Mucosa of descending colon (tissue), 3 donors: ENCODE measurements at places on chromosomes 13 and 19. TPM values are rescaled to one million over a fixed set of nuclear protein-coding genes. Genes with fewer than 3 reads are reported as not detected.

DNA sequence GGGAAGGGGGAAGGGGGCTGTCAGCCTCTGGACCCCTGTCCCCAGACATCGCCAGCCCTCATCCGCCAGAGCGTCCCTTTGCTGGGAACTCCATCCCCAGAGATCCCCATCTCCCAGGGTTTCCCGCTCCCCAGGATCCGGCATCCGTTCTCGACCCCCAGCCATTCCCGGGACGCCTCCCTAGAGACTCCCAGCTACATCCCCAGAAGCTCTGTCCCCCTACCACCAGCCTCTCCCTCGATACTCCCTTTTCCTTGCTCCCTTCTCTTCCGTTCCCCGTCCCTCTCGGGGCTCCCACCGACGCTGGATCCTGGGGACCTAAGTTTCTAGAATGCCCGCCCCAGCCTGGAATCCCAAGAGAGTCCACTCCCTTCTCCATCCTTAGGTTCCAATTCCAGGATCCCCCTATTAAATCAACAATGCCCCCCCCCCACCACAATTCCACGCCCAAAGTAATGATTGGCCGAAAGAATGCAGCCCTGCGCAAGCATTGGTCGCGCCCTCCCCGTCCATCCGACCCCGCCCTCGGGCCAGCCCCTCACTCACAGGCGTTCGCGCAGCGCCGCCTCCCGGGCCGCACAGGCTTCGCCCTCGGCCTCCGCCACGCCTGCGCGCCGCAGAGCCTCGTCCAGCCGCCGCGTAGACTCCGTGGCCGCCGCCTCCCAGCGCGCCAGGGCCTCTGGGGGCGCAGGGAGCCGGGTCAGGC lies 3.2 kb downstream of the CCDC194 start:
- DNase-seq = peak; percentile 93

TEX26 gene
- total RNA-seq = not detected

RXFP2 gene
- total RNA-seq = not detected

- DNase-seq = no peak
These were observed 29.3 kb upstream of the SPACA7 start for GRCh38 chr13:112346899-112347229.

DNA sequence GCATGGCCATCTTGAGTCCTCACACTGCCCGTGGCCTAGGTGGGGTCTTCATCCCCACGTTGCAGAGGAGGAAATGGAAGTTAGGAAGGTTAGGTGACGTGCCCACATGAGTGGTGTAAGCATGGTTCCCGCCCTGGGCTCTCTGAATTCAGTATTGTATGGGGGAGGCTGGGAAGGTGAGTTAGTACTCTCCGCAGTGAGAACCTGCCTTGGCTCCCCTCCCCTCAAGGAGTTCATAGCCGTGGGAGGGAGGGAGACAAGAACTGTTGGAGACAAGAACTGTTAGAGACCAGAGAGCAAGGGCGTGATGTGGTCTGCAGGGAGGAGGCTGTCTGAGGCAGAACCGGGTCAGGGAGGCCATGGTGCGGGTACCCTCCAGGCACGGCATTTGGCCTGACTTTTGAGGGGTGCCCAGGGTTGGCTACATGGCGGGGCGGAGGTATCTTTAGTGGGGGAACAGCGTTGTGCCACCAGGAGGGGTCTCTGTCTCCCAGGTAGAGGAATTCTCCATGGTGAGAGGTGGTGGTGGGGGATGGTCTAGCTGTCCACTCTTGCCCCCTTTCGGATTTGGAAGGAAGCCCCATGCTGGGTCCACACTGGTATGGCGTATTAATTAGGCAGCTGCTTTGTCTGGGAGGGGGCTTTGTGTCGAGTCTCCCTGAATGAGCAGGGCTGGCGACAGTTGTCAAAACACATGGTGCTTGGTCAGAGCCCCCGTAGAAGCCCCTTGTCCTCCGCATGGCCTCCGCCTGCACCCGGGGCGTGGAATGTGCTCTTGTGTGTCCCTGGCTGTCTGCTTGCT lies 45.8 kb downstream of the CAPN12 start:
- no peak for DNase-seq

GRCh38 chr19:45539459-45539858 lies 32.2 kb downstream of the VASP start:
- DNase-seq = peak; percentile 16

MEIOSIN gene
- not detected for total RNA-seq

- DNase-seq = no peak
These were observed 72.8 kb downstream of the CCDC70 start for GRCh38 chr13:51934461-51935087.

KLK13 gene
- 2.7 TPM for total RNA-seq

GRCh38 chr19:7176792-7177191 lies 107.3 kb downstream of the ZNF557 start:
- DNase-seq = no peak

DNA sequence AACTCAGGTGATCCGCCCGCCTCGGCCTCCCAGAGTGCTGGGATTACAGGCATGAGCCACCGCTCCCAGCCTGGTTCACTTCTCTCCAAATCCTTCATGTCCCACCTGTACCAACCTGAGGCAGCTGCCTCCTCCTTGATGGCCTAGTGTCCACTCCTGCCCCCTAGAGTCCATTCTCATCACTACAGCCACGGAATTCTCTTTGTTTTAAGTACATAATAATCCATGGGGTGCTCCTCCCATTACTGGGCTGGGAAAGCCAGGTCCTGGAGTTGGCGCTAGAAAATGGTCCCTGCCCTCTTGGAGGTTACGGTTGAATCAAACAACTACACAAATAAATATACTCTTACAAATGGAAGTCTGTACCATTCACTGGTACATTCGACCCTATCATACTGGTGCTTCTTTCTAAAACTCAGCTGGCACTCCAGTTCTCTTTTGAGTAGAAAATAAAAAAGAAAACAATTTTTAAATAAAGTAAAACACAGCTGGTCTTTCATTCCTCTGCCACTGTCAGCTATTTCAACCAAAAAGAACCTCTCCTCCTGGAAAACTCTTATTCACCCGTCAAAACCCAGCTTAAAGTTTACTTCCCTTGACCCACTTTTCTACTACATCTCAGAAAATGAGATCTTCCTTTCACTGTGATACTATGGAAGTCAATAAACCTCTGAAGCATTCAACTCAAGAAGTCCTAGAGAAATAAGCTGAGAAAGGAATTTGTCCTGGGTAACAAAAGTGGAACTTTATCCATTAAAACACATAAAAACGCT lies 22.4 kb upstream of the ARHGEF18 start:
- DNase-seq = peak; percentile 71
